ENCODE measurements at places on chromosomes 16 and 17.

- DNase-seq, result no peak
Measured at GRCh38 chr17:16384557-16384956, 3.7 kb downstream of the UBB start.

GRCh38 chr16:70419384-70420327 lies 19.2 kb downstream of the ST3GAL2 start:
- DNase-seq, result no peak

DNA sequence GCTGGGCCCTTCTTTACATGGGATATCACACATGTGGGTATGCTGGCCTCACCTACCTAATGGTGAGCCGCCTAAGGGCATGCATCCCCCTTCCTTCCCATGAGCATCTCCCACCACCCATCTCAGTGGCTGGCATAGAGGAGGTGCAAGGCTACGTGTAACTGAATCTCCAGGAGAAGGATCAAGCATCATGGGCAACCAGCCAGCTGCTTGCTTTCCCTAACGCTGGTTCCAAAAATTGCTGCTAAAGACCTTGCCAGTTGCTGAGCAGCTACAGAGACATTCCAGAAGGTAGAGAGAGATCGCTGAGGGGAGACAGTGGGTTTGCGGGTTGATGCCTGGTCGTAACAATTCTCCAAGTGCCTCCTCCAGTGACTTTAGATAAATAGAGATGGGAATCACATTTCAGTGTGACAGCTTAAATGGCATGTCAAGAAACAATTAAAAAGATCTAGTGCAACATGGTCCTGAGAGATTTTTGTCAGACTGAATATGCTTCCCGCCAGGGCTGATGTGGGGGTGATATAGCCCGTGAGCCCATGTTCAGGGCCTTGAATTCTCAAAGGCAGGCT lies 378.4 kb upstream of the CDH5 start:
- DNase-seq, result no peak

- DNase-seq, result no peak
Measured at GRCh38 chr17:13076905-13077304, 59.1 kb upstream of the ELAC2 start.

DNA sequence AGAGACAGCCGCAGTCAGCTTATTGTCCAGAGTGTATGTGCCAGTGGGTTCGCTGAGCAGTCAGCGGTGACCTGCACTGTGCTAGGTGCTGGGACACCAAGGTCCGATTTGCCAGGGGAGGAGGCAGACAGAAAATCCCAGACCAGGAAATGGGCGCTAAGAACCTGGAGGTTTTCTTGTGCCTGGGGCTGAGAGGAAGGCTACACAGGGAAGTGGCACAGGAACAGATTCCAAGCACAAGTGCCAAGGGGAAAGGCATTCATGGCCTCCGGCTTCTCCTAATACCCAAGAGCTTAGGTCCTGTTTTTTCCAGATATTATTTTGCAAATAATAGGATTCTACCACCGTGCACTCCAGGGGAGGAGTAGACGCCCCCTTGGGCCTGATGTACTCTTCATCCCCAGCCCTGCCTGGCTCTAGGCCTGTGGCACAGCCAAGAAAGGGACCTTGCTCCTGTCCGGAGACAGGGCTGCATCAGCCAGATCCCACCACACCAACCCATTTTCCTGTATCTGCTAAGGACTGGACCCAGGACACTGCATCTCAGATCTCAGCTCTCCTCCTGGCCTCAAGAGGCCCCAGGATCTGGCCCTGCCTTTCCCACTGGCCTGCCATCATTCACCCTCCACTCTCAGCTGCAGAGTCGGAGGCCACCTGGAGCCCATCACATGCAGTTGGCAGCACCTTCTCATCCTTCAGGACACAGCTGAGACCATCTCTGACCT lies 187.2 kb downstream of the NTN1 start:
- DNase-seq, result no peak

DNA sequence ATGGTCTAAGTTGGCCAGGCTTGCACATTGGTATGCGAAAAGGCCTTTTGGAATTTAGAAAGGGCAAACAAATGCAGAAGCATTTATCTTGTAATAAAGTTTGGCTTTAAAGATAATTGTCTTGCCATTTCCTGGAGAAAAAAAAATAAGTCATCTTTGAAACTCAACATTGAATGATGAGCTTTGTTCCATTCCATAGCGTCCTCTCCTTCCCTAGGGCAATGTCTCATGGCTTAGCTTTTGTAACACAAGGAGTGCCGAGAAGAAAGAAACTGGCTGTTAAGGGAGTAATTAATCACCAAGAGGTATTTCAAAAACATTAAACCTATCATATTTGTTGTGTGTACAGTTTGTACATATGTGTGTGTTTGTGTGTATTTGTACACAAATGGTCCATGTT lies 372.3 kb downstream of the NPIPA8 start:
- no peak for DNase-seq

DNA sequence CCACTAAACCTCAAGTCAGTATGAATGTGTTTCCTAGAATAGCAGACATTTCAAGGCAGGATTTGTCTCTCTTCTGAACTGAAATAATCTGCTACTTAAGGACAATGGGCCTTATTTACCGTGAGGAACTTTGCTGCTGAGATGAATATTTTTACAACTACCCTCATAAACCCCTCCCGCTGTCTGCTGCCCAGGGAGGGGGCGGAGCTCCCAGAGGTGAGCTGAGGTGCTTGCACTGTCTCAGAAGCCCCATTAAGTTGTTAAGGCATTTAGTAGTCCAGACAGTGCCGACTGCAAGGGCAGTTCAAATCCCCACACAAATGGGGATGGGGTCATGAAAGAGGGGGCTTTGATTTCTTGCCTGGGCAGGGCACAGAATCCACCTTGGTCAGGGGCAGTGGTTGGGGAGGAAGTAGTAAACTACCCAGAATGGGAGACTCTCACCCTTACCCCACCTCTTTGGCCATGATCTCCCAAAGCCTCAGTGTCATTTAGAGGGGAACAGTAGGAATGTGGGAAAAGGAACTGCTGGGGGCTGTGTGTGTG lies 19.2 kb downstream of the HNF1B start:
- no peak for DNase-seq
